ENCODE measurements at places on chromosomes 13 and 19.

- H3K36me3 ChIP-seq, result no peaks in the 10 kb centered on the region
- no peaks in the 10 kb centered on the region for H3K27me3 ChIP-seq
- no peak overlapping the region for H3K4me3 ChIP-seq
- no peak overlapping the region for H3K27ac ChIP-seq
These were observed 159.9 kb upstream of the STARD13 start for GRCh38 chr13:33445476-33445875.

GRCh38 chr13:93190006-93190405, 36.6 kb upstream of the GPC6 start:
- H3K36me3 ChIP-seq, result no peaks in the 10 kb centered on the region
- DNase-seq, result no peak
- no peaks in the 10 kb centered on the region for H3K4me1 ChIP-seq

GRCh38 chr19:32865326-32865725, 4.2 kb downstream of the SLC7A9 start:
- H3K4me3 ChIP-seq, result no peak overlapping the region
- no peaks in the 10 kb centered on the region for H3K36me3 ChIP-seq
- no peaks in the 10 kb centered on the region for H3K27me3 ChIP-seq
- no peaks in the 10 kb centered on the region for H3K4me1 ChIP-seq
- DNase-seq, result no peak

GRCh38 chr13:107185889-107186288, 618.0 kb upstream of the ARGLU1 start:
- no peaks in the 10 kb centered on the region for H3K27me3 ChIP-seq
- no peak overlapping the region for H3K4me3 ChIP-seq
- no peaks in the 10 kb centered on the region for H3K36me3 ChIP-seq
- no peaks in the 10 kb centered on the region for H3K4me1 ChIP-seq
